Stimulated activated CD4-positive, alpha-beta T cell treated with anti-CD3 and anti-CD28 coated beads, Interleukin-2, amount 100 ng/mL, for 4 hours (primary cell): ENCODE measurements at places on chromosomes 5 and 9.

DNA sequence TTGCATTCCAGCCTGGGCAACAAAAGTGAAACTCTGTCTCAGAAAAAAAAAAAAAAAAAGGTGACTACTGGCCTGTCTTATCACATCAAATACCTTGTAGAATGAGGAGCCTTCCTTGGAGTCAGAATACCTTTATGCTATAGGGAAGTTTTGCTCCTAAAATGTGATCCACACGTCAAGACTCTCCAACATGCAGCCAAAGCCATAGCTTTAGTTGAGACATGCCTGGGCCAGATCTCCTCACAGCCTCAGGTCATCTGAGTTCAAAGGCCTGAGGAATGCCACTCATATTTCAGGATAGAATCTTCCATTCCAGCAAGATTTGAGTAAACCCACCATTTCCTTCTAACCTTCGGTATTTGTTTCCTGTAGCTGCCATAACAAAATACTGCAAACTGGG lies 13.7 kb upstream of the SOWAHA start:
- no peak for DNase-seq

DNA sequence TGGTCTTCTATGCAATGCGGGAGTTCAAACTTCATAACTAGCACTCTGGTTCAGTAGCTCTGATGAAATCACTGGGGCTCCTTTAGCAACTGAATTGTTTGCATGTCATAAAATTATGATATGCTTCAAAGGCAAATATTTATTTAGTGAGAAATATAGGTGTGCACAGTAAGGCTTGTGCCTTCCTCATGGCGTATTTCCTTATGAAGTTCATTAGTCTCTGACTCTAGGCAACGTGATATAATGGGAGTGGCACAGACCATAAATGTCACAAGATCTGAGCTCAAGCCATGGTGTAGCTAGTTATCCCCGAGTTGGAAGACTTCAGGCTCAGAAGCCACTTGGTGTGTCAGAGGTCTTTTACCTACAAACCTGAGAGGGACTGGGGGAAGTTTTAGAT lies 35.5 kb downstream of the PIP5K1B start:
- DNase-seq = no peak

DNA sequence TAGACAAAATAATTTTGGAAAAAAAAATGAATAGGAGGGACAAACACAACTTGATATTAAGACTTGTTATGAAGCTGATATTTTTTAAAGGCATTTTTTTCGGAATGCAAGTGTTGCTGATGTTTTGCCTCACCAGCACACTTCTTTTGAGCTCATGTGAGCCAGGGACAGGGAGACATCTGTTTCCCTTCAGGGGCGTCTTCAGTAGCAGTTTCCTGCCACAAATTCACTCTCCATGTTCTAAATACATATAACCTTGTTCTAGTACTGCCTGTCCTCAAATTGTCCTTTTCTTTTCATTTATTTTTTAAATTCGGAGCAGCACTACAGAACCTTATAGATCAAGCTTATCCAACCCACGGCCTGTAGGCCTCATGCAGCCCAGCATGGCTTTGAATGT lies 316.0 kb upstream of the PAPPA start:
- no peak for DNase-seq

GRCh38 chr9:131319486-131319885 lies 30.0 kb downstream of the PLPP7 start:
- no peak for DNase-seq

DNA sequence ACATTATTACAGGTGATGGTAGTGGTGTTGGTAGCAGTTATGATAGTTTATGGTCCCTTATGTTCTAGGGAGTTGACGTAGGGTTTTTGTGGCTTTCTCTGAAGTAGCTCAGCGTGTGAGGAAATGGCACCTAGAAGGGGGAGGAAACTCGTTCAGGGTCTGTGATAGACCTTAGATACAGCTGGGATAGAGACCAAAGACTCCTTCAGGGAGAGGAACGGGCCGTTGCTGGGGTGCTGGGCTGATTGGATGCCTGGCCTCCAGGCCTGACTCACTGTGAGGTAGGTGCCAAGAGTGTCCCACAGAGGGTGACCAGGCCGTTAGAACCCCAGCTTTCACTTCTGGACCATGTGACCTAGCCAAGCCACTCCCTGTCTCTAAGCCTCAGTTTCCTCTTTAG lies 96.6 kb downstream of the DAB2IP start:
- no peak for DNase-seq

DNA sequence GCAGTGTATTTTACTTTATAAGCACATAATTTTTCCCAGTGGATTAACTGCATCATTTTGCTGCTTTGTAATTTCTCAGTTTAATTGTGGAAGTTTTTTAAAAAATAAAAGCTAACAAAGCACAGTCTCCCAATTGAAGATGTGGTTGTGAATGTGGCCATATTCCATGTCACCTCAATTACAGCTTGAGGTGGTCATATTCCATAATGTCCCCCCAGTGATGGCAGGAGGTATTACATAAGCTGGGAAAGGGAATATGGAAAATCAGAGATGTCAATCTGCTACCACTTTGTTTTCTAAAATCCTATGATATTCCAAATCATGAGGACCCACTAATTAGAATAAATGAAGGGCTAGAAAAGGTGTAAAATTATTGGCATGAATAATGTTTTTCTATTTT lies 1672.0 kb upstream of the CDH9 start:
- DNase-seq = no peak
